ENCODE measurements at places on chromosomes 1 and 21. TPM values are rescaled to one million over a fixed set of nuclear protein-coding genes. Genes with fewer than 3 reads are reported as not detected.

The STUM gene
- 0.08 TPM for total RNA-seq

The SHE gene
- 5.9 TPM for total RNA-seq

The TAF1A gene
- total RNA-seq: 5.2 TPM

The SLC45A3 gene
- total RNA-seq: 9.9 TPM

The MTHFR gene
- 29.0 TPM for total RNA-seq

The S1PR1 gene
- 12.7 TPM for total RNA-seq

The BGLAP gene
- 0.75 TPM for total RNA-seq

Measured in liver (tissue), 10 donors.